Body of pancreas (tissue), 4 donors: ENCODE measurements at places on chromosomes 12 and 14. TPM values are rescaled to one million over a fixed set of nuclear protein-coding genes. Genes with fewer than 3 reads are reported as not detected.

GRCh38 chr14:71607056-71607455 lies 325.2 kb upstream of the RGS6 start:
- no peak for DNase-seq

GRCh38 chr12:1314523-1314922 lies 279.9 kb downstream of the FBXL14 start:
- no peak for DNase-seq

DNA sequence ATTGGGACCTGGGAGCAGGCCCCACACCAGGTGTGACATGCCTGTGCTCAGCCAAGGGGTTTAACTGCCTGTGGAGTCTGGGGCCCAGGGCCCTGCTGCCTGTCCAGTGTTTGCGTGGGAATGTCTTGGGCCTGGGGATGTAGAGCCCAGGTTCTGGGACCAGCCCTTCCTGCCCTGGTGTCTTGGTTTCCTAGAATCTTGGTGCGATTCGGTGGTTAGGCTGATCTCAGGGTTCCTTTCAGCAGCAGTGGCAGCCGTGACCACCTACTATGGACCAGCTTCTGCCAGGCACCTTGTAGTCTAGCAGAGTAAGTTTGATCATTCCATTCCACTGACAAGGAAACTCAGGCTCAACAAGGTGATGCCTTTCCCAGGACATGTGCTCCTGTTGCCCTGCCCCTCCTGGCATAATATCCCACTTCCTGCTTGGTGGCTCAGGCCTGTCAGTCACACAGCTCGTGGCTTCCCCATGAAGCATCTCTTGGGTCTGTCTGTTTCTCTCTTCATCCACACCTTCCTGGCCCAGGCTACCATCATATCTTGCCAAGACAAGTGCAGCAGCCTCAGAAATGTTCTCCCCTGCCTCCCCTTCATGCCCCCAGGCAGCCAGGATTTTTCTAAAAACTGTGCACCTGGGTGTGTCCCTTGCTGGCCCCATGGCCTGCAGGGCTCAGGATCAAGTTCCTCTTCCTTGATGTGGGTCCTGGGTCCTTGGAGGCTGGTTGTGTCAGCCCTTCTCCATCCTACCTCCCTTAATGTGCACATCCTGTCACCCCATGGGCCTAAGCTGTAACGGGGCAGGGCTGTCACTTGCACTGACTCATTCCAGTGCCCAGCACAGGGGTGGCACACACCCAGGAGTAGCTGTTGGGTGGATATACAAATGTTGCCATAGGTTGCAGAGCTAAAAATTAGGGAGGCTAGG lies 101.6 kb downstream of the SLC25A47 start:
- DNase-seq: peak; percentile 45

DNA sequence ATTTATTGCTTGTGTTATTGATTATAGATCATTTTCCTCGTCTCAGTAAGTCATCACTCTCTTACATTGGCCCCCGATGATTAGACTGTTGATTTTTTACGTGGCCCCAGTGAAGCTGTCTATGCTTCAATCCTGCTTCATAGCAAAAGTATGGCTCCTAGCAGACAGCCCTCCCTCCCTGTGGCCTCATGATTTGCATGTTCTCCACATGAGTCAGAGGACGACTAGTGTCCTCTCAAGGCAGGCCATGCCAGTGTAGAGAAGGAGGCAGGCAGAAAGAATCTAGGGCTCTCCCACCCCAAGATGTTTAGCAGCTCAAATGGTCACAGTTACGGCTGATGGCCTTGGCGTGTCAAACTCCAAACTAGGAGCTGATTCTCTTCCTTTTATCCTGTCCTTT lies 59.6 kb downstream of the FIGNL2 start:
- no peak for DNase-seq

GRCh38 chr14:51028851-51029754 lies 65.8 kb downstream of the TRIM9 start:
- no peak for DNase-seq

DNA sequence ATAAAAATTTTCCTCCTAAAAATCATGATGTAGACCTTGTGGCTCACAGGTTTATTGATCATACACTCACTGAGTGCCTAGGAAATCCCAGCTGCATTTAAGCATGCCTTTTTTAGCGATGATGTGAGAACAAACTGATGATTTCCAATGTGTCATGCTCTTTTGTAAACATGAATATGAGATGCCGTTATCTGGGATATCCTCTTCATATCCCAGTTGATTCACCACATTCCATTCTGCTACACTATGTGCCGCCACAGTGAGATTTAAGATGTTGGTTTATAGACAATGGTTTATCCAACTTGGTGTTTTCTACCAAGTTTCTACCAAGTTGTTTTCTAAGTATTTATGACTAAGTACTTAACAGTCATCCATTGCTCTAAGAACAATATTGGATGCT lies 5.2 kb downstream of the OR4E1 start:
- DNase-seq: no peak

DNA sequence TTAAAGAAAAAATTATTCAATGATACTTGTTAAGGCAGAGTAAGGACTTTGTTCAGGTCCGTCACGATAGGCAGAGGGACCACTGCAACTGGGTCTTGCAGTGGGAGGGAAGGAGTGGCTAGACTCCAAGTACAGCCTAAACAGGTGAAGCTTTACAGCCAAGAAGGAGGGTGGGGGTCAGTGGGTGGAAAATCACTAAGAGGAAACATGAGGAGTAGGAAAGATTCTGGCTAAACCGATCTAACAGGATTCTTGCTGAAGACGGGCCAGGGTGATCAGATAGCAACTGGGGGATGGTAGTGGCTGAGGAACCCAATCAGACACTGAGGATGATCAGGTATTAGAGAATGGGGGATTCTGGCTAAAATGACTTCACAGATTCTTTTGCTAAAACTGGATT lies 100.2 kb downstream of the TTC7B start:
- DNase-seq: no peak

- no peak for DNase-seq
Measured at GRCh38 chr14:42428996-42429395, 822.3 kb downstream of the LRFN5 start.

DNA sequence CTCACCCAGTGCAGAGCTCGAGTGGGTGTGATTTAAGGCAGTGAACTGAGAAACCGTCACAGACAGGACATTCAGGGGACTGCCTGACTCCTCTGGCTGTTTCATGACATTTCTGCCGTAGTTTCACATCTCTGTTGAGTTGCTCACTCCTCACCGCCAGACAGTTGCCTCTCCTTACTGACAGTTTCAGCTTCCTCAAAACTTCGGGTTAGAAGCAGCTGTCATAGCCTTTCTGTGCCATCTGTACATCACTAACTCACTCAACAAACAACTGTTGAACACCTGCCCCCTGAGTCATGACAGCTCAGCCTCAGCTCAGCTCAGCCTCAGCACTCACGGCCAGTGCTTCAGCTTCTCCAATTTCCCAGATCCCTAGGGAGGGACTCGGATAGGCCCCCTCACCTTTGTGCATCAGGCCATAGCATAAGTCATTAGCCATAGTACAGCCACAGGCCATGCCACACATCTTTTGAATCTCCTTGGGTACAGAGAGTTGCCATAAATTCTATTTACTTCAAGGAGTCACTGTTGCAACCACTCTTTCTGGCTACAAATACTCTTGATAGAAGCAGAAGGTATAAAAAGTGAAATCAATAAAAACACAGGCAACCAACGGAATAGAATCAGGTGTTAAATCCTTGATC lies 6.2 kb upstream of the SLC15A4 start:
- DNase-seq: no peak

DNA sequence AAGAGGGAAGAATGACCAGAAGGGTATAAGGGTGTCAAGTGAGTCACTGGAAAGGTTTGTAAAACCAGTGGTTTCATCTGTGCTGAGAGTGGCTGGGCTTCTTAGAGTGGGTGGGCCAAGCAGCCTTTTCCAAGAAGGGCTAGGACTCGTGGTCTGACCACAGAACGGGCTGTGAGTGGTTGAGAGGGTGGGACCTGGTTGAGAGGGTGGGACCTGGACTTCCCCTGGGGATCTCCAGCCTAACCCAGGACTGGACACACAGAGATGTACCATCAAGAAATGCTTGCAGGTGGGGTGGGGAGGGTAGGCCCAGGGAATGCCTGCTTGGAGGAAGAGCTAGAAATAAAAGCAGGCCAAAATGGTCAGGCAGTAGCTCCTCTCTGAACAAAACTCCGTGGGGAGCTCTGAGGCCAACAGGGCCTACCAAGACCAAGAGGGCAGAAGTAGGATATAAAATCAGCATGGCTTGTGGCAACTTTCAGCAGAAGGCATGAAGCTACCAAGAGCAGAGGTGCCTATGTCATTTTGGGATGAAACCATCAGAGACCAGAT lies 140.5 kb downstream of the FOXN3 start:
- no peak for DNase-seq

GRCh38 chr12:4251216-4251891 lies 22.2 kb upstream of the CCND2 start:
- DNase-seq: no peak

DNA sequence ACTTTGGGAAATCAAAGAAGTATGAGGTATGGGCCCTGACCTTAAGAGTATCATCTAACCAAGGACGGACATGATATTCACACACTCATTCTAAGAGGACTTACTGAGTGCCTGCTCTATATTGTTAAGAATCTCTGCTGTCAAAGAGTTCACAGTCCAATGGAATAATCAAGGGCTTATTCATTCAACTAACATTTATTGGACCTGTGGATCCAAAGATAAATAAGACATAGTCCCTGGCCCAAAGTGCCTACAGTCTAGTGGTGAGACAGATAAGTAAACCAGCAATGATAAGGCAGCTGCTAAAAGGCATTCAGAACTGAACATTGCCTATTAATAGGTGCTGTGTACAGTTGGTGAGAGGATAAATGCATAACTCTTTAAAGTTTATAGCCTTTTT lies 11.0 kb downstream of the WDR20 start:
- no peak for DNase-seq

DNA sequence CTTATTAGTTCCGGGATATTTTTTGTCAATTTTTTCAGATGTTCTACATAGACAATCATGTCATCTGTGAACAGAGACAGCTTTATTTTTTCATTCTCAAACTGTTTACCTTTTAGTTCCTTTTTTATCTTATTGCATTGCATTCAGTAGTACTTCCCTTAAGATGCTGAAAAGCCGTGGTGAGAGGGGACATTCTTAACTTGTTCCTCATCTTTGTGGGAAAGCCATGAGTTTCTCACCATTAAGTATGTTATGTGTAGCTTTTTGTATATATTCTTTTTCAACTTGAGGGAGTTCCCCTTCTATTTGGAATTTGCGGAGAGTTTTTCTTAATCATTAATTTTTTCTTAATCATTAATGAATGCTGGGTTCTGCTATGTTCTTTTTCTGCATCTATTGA lies 1727.1 kb upstream of the SEL1L start:
- no peak for DNase-seq

DNA sequence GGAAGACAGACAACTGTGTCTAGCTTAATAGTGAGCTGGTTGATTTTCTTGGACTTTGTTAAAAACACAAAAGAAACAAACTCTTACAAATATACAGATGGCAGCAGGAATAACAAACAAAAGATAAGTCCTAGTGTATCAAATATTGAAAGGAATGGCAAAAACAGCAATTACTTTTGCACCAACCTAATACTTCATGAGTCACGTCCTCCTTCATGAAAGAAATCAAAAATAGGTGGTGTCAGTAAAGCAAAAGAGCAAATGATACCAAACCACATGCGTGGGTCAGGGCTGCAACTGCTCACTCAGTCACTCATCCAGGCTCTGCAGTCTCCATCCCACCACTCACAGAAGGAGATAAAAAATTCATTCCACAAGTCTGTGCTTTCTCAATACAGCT lies 11.8 kb downstream of the ATG14 start:
- no peak for DNase-seq

DNA sequence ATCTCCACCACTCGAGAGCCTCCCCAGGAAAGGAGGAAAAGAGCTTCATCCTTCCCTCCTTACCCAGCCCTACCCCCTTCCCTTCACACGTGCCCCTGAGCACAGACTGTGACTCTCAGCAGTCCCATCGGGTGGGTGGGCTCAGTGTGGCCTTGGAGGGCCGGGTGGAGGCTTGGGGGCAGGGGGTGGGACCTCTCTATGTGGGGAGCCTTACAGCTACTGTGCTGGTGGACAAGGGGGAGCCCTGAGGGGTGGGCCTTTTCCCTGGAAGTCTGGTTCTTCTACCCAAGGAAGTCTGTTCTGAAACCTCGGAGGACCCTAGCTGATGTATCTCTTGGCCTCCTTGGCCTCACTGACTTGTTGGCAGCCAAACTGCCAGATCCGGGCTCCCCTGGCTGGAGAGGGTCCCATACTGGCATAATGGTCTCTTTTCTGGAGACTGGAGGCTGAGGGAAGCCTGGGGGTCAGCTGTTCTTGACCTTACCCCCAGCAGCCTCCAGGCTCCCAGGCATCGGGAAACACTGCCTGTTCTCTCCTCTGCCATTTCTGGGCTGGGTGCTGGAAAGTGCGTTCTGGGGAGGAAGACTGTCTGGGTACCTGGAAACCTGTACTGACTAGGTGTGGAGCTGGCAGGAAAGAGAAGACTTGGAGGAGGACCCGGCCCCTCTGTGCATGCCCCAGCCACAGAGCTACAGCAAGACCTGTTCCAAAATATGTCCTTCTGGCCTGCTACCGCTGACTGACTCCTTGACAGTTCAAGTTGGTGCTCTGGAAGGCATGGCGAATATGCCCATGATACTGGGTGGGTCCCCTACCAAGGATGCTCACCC lies 7.6 kb downstream of the VASH1 start:
- no peak for DNase-seq

GRCh38 chr14:24609655-24610344 lies at the start of gene GZMH:
Gene GZMH (minus strand): TSS chr14:24609685. CDS start chr14:24609613, 72 bp downstream.
- DNase-seq: no peak

DNA sequence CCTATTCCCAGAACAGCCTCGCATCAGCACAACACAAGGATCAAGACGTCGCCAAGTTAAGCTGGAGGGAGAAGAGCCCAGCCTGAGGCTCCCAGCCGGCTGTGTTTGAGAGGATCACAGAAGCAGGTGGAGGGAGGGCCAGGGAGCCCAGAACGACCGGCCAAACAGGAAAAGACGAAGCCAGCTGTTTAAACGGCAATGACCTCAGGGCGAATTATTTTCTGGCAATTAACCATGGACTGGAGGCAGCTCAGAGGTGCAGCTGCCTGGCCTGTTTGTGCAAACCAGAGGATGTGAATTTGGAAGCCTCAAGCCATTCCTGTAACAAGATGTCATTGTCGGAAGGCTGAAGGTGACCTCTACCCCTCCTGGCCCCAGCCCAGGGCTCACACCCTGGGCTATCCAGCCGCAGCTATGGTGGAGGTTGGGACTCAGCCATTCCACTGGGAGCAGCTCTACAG lies 175.8 kb upstream of the PRMT8 start:
- DNase-seq: peak; percentile 91

ADCY4 gene
- total RNA-seq: 10.6 TPM

KRT75 gene
- not detected for total RNA-seq

CRIP1 gene
- total RNA-seq: 2.6 TPM

ETNK1 gene
- 23.9 TPM for total RNA-seq

KIAA0586 gene
- total RNA-seq: 9.2 TPM

ASCL1 gene
- not detected for total RNA-seq

TAS2R46 gene
- 3.9 TPM for total RNA-seq

SENP1 gene
- total RNA-seq: 15.8 TPM

ANKRD33 gene
- total RNA-seq: not detected

AVPR1A gene
- total RNA-seq: 2.0 TPM
